ENCODE measurements at places on chromosomes 11 and 22.
A peak's percentile ranks its signal among the peaks of the same experiment; 100 is the strongest.

- DNase-seq = no peak
Observed at GRCh38 chr11:81420668-81421250, 1312.9 kb downstream of the FAM181B start.

GRCh38 chr11:121467471-121467870 is 14.7 kb upstream of the SORL1-AS1 start:
- no peak for DNase-seq

DNA sequence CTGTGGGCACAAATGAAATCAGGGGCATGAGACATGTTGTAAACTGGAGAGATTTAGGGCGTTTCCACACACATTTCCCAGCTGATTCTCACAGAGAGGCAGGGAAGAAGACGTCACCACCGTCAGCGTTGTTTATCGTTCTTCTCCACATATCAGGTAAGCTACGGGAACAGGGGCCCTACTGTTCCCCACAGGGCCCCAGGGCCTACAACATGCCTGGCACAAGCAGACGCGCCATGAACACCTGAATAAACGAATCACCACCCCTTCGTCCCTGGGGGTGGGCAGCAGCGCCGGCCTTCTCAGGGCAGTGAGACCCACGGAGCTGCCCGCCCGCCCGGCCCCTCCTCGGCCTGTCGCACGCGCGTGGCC is 342 bp downstream of the EFCAB6 start:
- DNase-seq = peak; percentile 43

- no peak for DNase-seq
Observed at GRCh38 chr22:40939202-40939601, 12.0 kb upstream of the RBX1 start.

DNA sequence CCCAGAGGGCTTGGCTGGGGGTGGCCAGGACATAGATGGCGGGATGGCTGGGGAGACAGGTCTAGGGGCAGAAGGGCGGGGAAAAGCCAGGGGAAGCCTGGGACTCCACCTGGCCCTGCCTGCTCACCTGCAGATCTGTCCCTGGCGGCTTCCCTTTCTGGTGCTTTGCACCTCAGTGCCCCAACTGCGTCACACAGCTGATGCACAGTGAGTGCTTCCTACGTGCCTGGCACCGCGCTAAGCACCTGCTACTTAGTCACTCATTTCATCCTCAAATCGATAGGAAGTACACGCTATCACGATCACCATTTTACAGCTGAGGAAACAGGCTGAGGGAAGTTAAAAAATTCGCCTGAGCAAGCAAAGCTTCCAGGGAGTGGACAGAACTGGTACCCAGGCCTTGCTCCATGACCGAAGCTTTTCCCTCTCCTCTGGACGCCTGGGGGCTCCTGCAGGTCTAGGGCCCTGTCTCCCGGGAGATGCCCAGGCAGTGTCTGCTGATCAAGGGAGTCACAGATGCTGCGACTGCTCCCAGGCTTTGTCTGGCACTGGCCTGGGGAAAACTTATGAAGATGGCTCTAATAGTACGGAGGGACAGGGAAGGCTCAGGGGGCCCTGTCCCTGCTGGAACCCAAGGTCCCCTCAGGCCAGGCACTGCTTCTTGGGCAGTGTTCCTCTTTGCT is 63.0 kb upstream of the TTLL12 start:
- no peak for DNase-seq

DNA sequence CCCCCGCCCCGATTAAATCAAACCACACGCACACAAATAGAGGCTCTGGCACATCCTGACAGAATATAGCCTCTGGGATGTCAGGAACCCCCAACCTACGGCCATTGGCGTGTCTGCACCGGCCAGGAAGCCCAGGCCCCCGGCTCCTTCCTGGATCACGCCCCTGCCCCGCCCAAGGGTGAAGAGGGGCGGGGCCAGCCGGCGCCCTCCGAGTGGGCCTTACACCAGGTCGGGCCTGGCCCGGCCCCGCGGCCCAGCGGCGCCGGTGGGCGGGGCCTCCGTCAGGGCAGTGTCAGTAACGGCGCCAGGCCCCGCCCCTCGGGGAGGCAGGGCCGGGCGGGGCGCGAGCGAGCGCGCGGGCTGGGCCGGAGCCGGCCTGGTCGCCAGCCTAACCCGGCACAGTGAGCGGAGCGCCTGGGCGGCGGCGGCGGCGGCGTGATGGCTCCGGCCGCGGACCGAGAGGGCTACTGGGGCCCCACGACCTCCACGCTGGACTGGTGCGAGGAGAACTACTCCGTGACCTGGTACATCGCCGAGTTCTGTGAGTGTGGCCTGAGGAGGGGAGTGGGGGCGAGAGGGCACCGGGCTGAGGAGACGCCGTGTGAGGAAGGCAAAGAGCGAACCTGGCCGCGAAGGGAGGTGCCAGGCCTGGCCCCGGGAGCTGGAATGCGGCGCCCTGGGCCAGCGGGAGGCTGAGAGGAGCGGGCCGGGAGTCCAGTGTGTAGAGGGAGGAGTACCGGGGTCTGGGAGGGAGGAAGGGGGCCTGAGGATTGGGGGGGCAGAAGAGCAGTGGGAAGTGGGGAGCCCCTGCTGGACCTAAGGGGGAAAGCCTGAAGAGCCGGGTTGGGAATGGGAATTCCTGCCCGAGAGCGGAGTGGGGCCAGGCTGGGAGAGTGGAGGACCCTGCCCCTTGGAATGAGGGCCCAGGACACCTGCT is at the start of gene ACER3:
TSS of gene ACER3 (plus strand) at position 380 of the 937 bp plus-strand sequence. CDS start at position 439, 59 bp downstream.
- peak; percentile 91 for DNase-seq

- no peak for DNase-seq
Observed at GRCh38 chr11:17816232-17816931, 81.8 kb downstream of the KCNC1 start.

GRCh38 chr11:118318581-118319336 is 14.2 kb downstream of the CD3E start:
- DNase-seq = no peak

GRCh38 chr11:116172156-116172555 is 600.6 kb downstream of the BUD13 start:
- DNase-seq = no peak

GRCh38 chr11:78504181-78504580 is 70.5 kb downstream of the NARS2 start:
- peak; percentile 22 for DNase-seq

DNA sequence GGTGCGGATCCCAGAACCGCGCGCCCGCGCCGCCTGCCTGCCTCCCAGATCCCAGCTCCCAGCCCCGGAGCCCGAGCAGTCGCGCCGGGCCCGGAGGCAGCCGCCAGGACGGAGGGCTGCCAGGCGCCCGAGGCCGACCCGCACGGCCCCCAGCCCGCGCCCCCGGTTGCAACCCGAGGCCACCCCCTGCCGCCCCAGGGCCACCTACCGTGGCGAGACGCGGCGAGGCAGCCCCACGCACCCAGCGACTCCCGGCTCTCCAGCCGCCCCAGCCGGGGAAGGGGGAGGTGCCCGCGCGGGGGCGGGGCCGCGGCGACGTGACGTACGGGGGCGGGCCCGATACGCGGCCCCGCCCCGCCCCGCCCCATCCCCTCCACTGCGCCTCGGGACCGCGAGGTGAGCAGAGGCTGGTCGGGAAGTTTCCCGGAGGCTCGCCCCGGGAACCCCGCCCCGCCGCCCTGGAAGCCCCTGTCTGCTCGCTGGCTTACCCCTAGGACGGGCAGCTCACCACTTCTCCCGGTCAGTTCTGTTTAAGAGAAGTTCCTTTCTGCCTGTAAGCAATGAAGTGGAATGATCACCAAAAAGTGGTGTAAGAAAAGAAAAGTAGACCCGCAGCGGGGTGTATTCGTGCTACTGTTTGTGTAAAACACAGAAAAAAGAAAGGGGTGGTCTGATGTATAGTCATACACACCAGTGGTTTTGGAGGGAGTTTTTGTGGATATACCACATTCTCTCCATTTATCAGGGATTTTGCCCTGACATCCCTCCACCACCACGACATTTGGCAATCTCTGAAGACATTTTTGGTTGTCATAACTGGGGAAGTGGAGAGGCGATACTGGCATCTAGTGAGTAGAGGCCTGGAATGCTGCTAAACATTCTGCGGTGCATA is at the start of gene TPST2:
TSS of gene TPST2 (minus strand) at position 288 of the 892 bp plus-strand sequence. CDS start 48,502 bp downstream, outside the sequence.
- DNase-seq = peak; percentile 84

DNA sequence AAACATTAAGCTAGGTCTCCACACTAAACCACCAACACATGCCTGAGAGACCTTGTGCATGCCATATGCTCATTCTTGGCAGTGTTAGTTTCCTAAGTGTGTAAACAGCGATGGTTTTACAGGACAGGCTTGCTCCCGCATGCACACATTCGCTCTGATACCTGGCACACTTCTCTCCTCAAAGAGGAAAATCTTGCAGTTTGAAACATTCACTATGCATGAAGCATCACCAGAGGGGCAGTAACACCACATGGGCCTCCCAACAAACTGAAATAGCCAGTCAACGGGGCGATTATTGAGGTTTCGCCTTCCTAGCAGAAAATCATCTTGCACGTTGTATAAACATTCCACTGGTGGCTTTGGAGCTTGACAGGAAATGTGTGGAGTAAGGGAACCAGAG is 52.6 kb downstream of the ABTB2 start:
- DNase-seq = no peak

DNA sequence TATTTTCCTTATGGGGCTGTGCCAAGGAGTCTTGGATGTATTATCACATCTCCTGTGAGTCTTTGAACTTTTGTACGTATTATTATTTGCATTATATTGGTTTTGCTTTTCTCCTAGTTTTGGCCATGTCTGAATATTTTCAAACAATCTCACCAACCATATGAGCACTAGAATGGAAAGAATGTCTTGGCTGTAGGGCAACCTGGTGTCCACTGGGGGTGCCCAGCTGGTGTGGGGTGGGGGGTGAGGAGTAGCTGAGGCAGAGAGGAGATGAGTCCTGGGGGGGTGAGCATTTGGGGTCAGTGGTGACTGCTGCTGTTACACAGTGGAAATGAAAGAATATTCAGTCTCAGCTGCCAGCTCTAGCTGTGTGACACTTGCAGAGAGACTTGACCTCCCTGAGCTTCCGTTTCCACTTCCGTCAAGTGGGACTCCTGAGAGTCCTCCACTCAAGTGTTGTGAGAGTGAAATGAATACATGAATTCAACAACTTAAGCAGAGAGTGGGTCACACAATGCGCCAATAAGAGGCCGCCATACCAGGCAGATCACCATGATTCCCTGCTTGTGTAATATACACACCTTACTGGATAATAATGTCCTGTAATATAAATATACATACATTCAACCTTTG is 12.7 kb upstream of the PVALB start:
- DNase-seq = no peak
